ENCODE measurements at places on chromosomes 13 and 19. TPM values are rescaled to one million over a fixed set of nuclear protein-coding genes. Genes with fewer than 3 reads are reported as not detected.

DNA sequence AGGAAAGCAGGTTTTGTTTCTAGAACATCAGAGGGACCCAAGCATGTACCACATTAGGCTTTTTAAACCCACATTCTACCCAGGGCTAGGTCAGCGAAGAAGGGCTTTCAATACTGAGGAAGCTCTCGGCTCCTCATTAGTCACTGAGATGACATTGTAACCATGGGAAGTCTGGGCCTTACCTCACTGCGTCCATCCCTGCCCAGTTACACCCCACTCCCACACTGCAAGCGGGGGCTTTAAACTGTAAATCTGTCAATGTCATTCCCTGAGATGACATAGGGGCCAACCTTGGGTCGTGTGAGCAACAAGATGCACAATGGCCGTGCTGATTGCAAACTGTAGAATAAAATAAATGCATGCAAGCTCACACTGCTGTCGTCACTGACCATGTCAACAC lies 21.7 kb upstream of the TFDP1 start:
- DNase-seq: no peak

Gene ZNF772
- 23.7 TPM for polyA plus RNA-seq

Gene ZNF480
- 18.5 TPM for polyA plus RNA-seq

GRCh38 chr13:46149272-46150133 lies 32.5 kb downstream of the LCP1 start:
- no peak for DNase-seq

Gene GIPR
- polyA plus RNA-seq: 0.65 TPM

Gene CLDN10
- polyA plus RNA-seq: 112 TPM
